ENCODE measurements at places on chromosomes 4 and X.

DNA sequence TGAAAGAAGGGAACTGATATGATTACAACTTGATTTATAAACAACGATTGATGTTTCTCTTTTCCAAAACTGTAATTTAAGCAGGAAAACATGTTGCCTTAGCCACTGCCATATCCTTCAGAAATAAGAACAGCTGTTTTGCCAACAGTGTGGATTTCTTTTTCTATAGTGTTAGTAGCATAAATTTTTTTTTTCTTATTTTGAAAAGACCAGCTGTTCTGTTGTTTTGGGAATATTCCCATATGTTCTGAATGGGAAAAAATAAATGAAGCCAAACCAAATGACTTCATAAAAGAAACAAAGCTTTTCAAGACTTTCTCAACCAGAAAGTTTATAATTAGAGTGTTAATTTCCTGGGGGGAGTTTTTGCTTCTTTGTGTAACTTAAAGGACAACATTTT lies 83.9 kb upstream of the ARHGAP24 start:
- no peak for DNase-seq

- DNase-seq = no peak
Observed at GRCh38 chrX:103674531-103675454, 11.7 kb downstream of the MORF4L2 start.

- no peak for DNase-seq
Observed at GRCh38 chrX:8413279-8413678, 51.4 kb upstream of the VCX3B start.

GRCh38 chr4:186651624-186652023 lies 72.0 kb downstream of the FAT1 start:
- DNase-seq = no peak

DNA sequence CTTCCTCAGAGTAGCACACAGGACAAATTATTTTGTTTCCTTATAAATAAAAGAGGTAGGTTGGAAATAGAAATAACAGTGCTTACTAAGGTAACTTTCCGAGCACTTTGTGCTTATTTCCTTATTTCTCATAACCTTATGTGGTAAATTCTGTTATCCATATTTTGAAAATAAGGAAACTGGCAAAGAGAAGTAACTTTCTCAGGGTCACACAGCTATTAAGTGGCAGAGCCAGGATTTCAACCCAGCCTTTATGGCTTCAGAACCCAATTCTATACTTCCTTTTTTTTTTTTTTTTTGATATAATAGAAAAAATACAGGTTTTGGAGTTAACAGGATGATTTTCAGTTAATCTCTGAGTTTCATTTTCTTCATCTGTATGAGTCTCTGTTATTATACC lies 3.3 kb downstream of the UTP3 start:
- DNase-seq = no peak

DNA sequence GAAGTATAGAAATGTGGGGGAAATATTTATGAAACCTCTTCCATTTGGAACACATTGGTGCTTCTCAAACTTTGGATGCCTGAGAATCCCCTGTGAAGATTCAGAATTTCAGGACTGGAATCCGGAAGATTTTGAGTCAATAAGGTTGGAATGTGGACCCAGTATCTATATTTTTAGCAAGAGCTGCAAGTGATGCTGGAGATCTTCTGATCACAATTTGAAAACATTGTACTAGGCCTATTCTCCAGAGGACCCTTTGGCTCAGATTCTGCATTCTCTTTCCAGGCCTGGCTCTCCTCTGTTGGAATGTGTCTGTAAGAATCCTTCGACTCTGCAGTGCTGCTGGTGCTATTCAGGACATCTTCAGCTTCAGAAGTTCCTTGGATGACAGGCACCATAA lies 2.4 kb upstream of the PKD2 start:
- DNase-seq = no peak

DNA sequence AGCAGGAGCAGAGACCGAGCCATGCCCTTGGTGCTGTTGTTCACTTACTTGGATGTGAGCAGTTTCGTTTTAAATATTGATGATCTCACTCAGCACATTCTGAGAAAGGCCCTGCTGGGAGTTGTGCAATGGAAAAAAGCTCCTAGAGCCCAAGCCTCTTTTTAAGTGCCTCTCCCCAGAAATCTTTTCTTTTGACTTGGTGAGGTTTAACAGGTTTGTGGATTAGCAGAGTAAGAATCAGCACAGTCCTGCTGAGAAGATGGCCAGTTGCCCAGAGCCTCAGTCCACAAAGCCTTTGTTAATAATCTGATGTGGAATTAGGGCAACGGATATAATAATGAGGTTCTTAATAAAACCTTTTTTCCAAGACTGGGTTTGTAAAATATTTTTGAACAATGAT lies 157.5 kb upstream of the ATP6AP2 start:
- no peak for DNase-seq

DNA sequence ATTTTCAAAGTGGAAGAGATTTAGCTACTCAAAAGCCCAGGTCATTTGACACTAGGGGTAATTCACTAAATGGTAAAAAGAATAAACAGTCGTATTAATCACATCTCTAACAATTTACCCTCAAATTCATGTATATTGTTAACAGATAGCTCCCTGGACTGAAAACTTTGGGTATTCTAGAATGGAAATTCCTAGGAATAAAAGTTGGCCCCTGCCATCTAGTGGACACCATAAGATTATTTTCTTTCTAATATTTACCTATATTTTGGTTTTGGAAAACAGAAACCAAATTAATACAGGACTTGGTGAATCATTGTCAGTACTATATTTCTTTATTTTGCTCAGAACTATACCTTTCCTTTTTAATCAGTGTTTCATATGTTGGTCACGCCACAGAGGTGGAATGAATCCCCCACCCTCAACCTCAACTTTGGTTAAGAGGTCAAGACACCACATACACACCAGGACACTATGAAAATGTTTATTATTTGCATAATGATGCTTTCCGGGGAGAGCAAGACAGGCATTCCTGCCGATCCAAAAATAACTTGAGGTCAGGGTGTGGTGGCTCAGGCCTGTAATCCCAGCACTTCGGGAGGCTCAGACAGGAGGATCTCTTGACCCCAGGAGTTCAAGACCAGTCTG lies 96.2 kb upstream of the APOOL start:
- no peak for DNase-seq
